ENCODE measurements at places on chromosomes 4 and X.

- no peak for DNase-seq
These were observed 128.4 kb upstream of the SCML1 start for GRCh38 chrX:17608888-17609287.

- DNase-seq = no peak
These were observed 547.0 kb downstream of the STIM2 start for GRCh38 chr4:27407616-27408015.

GRCh38 chr4:38179690-38180377 lies 219.6 kb downstream of the PTTG2 start:
- peak; percentile 59 for DNase-seq

DNA sequence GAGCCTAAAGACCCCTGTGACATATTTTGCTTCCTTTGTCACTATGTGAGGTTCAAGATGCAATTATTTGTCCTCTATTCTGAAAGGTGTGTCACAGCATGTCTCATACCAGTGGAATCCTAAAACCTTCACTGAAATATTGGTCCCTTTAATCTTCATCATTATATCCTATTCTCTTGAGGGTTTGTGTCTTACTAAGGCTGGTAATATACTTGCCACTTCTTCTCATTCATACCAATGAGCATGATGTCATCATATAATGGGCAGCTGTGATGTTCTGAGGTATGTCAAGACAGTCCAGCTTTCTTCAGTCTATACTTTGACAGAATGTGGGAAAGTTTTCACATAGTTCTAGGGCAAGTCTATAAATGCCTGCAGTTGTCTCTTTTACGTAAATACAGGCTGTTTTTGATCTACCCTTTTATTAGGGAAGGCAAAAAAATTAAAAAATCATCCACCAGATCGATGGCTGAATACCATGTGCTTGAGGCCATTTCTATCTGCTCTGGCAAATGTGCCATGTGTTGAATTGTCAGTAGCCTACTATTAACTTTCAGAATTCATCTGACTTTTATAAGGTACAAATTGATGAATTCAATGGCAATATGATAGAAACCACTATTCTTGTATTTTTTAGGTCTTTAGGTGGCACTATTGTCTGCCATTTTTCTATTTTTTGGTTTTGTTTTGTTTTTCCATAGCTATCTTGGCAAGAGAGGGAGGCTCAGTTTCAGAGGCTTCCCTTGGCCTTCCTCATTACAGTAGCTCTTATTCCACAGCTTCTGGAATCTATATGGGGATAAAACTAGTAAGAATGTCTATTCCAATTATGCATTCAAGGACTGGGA lies 209.0 kb downstream of the PPARGC1A start:
- no peak for DNase-seq
